NCI-H2029 treated with DMSO at 0.1 percent for 48 hours (cell line): ENCODE measurements at places on chromosomes 16 and 17.

DNA sequence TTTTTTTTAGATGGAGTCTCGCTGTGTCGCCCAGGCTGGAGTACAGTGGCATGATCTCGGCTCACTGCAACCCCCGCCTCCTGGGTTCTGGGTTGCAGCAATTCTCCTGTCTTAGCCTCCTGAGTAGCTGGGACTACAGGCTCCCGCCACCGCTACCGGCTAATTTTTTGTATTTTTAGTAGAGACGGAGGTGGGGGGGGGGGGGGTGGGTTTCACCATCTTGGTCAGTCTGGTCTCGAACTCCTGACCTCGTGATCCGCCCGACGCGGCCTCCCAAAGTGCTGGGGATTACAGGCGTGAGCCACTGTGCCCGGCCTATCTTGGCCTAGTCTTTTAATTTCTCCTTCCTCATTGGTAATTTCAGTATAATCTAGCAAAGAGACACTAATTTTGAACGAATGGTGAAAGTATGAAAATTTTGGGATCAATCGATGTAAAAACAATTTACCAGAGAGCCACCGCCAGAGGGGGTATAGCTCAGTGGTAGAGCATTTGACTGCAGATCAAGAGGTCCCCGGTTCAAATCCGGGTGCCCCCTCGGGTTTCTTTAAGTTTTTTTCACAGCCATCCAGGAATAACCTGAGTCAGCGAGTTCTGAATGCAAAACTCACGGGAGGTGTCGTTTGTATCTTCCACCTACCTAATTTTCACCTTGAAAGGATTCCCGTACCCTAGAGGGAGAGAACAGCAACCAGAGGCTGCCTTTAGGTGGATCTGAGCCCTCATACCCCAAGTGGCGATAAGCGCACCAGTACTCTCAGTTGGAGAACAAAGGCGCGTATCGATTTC, 2.5 kb upstream of the LASP1 start:
- DNase-seq: peak; percentile 73

DNA sequence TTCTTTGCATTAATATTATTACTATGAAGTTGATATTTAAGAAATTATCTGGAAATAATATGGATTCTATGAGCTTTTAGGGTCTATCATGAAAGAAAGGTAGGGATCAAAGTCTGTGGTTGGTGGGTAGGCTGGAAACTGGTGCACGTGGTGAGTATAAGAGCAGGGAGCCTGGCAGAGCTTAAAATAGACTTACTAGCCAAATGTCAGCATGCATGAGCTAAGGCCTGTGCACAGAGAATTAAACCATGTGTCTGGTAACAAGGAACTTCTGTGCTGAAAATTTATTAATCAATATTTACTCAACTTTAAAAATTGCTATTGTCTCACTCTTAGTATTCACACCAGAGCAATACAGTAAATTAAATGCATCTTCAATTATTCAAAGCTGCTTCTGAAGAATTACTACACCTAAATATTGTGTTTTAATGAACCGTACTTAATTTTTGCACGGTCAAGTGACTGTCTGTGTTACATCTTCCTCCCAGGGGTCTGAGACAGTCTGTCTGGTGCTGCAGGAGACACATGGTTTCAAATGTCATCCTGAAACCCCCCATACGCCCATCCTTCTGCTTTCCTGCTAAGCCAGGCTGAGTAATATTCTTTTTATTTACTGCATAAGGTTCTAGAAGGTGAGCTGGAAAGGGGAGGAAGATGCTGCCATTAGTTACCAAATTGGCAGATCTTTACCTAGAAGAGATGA, 161.0 kb upstream of the NLRP1 start:
- no peak for DNase-seq

GRCh38 chr16:18013863-18014262, 322.7 kb downstream of the NPIPA8 start:
- DNase-seq: no peak

- no peak for DNase-seq
Measured at GRCh38 chr16:69522732-69523404, 42.9 kb upstream of the NFAT5 start.

DNA sequence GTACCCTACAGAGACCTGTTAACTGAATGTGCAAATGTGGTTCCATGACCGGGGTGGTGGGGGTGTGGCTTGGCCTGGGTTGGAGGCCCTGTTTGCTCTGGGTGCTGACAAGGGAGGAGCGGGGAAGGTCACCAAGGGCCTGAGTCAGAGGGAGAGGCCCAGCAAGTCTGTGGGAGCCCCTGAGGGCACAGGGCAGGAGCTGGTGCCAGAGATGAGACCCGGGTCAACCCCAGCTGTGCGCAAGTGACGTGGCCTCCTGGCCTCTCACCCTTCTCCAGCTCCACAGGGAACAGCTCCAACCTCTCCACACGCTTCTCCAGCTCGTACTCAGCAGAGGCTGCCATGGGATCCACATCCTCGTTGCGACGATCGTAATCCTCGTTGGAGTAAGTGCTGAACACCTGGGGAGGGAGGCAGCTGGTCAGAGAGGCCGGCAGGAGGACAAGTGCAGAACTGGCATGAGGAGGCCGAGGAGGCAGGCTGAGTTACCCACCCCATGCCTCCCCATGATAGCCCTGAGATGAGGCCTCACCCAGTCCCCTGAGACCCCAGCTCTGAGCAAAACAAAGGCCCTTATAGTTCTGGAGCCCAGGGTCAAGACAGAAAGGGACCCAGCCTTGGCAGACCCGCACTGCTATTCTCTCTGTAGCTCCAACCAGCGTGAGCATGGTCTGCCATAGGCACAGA, 5.5 kb downstream of the PPP1R9B start:
- DNase-seq: no peak

DNA sequence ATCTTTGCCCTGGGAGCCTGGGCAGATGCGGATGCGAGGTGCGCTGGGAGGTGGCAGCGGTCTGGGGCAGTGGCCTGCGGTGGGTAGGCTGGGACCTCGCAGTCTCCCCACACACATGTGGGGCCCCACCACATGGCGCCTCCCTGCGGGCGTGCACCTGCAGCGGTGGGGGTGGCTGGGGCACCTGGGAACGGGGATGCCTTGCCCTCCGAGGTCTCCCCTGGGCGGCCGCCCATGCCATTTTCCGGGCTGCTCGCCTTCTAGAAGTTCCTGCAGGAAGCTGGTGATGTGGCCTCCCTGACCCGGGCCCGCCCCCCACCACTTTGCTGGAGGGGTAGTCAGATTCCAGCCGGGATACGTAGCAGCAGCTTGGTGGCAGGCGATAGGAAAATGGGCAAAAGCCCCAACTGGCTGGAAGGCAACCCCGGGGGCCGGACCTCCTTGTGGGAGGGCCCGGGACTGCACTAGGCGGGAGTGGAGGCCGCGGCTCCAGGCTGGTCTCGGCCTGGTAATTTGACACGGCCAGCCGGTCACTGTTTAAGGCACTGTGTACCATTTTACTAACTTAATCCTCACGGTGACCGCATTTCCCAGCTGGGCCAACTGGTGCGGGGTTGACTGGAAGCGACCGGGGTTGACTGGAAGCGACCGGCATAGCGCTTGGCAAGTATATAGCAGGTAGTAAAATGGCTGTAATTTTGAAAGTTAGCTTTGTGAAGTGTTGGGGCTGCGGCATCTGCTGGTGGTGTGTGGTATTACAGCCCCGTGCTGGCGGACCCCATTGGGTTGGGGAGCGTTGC, 38.5 kb downstream of the IGF2BP1 start:
- DNase-seq: no peak

GRCh38 chr16:66354034-66354909, 12.2 kb upstream of the CDH5 start:
- DNase-seq: no peak

DNA sequence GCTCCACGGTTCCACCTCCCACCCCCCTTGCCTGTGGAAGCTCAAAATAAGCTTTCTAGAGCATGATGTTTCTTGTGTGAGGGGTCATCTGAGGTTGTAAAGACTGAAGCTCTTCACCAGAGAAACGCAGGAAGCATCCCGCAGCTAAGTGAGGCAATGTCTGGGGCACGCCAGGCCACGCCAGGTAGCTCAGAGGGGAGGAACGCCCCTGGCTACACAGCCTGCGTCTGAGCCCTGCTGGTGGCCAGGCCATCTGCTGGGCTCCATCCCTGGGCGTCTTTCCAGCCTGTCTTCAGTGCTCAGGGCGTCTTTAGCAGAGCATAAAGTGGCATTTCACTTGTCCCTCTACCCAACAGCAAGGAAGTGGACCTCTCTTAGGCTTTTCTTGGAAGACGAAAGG, 15.2 kb downstream of the SOCS3 start:
- DNase-seq: no peak

DNA sequence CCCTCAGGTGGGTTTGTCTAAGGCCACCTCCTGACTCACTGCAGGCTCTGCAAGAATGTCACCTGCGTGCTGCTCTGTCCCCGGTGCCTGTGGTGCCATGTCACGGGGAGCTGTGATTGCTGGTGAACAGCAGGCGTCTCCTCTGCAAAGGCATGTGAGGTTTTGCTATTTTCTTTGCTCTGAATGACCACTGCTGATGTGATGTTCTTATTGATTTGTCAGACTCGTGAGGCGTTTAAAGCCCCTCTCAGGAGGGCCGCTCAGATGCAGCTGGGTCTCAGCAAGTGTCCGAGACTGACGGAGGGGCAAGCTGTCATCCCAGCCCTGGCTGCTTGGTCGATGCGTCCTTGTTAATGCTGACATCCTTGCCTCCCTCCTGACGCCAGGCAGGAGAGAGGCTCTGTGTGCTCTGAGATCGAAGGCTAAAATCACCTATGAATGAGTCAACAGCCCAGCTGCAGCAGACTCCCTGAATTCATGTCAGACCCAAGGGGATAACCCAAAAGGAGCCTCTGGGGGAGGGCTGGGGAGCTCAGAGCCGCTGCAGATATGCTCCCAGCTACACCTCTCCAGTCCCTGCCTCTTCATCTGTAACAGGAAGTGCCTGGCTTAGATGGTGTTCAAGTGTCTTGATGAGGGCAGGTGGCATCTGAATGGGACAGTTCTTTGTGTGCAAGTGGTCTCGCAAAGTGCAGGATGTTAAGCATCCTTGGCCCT, 11.8 kb upstream of the PEMT start:
- peak; percentile 66 for DNase-seq

DNA sequence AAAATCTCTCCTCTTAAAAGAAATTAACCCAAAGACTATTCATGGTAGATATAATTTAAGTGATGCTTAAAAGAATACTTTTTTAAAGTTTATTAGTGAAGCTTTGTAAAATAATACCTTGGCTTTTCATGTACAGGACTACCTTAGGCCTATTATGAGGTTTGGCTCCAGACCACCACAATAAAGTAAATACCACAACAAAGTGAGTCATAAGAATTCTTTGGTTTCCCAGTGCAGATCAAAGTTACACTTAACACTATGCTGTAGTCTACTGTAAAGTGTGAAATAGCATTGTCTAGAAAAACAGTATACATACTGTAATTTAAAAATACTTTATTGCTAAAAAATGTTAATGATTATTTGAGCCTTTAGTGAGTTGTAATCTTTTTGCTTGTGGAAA, 31.7 kb downstream of the CLTC start:
- no peak for DNase-seq

- no peak for DNase-seq
Measured at GRCh38 chr17:63041251-63041650, 75.2 kb downstream of the TANC2 start.

DNA sequence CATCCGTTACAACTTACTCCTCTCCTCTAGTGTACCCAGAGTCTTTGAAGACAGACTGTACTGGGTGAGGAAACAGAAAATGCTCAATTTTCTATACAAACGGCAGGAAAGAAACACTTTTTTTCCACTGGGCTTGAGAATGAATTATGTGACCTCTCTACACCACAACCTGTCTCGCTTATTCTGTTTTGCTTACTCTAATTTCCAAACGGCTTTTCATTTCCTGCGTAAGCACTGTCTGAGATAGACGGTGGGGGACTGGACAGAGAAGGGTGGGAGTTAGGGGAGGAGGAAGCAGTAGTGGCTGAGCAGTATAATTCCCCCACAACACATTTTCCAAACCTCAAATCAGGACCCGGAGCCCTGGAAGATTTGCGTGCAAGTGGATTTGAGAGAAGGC, 191.4 kb upstream of the SDK2 start:
- DNase-seq: no peak

GRCh38 chr16:84843149-84844048, 23.6 kb downstream of the CRISPLD2 start:
- no peak for DNase-seq

DNA sequence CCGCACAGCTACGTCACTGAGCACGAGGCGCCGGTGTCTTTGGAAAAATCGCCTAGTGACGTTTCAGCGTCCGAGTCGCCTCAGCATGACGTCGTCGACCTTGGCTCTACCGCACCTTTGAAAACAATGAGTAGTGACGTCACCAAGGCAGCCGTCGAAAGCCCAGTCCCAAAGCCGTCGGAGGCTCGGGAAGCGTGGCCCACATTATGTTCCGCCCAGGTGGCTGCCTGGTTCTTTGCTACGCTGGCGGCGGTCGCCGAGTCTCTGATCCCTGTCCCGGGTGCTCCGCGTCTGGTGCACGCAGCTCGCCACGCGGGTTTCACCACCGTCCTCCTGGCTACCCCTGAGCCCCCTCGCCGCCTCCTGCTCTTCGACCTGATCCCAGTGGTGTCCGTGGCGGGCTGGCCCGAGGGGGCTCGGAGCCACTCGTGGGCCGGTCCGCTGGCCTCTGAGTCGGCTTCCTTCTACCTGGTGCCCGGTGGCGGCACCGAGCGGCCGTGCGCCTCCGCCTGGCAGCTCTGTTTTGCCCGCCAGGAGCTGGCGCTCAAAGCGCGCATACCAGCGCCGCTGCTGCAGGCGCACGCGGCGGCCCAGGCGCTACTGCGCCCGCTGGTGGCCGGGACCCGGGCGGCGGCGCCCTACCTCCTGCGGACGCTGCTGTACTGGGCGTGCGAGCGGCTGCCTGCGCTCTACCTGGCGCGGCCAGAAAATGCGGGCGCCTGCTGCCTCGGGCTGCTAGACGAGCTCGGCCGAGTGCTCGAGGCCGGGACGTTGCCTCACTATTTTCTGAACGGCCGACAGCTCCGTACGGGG, 1.5 kb downstream of the TMEM102 start:
- no peak for DNase-seq

GRCh38 chr17:3761918-3762380, 38.2 kb downstream of the HASPIN start:
- DNase-seq: no peak

DNA sequence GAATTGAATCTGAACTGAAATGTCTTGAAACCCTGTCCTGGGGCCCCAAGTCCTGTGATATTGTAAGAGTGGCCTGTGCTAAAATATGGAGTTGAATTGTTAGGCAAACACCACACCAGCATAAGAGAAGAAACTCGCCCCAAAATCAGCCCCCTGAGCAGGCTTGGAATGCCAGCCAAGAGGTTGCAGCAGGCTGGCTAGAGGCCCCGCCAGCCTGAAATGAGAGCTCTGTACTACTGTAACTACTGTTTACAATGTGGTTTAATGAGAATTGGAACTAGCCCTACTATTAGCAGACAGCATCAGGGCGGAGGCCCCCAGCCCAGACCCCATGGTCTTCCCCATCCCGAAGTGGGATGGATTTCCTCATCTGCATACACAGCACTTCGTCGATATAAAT, 23.7 kb downstream of the FBXO39 start:
- no peak for DNase-seq

- DNase-seq: no peak
Measured at GRCh38 chr16:813204-813915, 12.8 kb upstream of the GNG13 start.

GRCh38 chr16:56732366-56732765, 2.4 kb downstream of the NUP93 start:
- no peak for DNase-seq
